ENCODE measurements at places on chromosomes 2 and 18.
A peak's percentile ranks its signal among the peaks of the same experiment; 100 is the strongest.

GRCh38 chr2:229661478-229661877, 52.9 kb downstream of the DNER start:
- peaks cover 5% of the 10 kb centered on the region for H3K27me3 ChIP-seq
- H3K4me3 ChIP-seq: no peak overlapping the region
- H3K36me3 ChIP-seq: no peaks in the 10 kb centered on the region
- H3K4me1 ChIP-seq: no peaks in the 10 kb centered on the region
- DNase-seq: no peak

- no peaks in the 10 kb centered on the region for H3K27me3 ChIP-seq
- DNase-seq: no peak
- no peaks in the 10 kb centered on the region for H3K4me1 ChIP-seq
- H3K4me3 ChIP-seq: no peak overlapping the region
These were observed 52.0 kb downstream of the GYPC start for GRCh38 chr2:126707941-126708340.

- no peak overlapping the region for H3K4me3 ChIP-seq
- H3K27me3 ChIP-seq: no peaks in the 10 kb centered on the region
- no peak for DNase-seq
- H3K36me3 ChIP-seq: no peaks in the 10 kb centered on the region
- H3K27ac ChIP-seq: no peak overlapping the region
- no peaks in the 10 kb centered on the region for H3K4me1 ChIP-seq
These were observed 826.0 kb upstream of the LRATD1 start for GRCh38 chr2:13806539-13806938.

DNA sequence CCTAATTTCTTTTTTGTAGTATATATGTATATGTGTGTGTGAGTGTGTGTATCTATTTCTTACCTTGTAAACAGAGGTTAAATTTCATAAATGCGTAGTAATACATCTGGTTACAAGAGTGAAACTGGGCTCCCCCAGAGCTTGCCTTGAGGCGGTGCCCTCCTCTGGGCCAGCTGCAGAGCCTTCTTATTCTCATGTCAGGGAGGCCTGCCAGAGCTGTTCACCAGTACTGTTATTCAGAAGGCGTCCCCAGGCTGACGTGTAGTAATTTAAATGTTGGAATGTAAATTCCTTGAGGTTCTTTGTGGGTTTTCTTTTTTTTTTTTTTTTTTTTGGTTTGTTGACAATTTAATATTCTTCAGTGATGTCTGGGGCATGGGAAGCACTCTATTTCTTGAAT, 11.2 kb downstream of the COPS8 start:
- DNase-seq: no peak
- H3K4me3 ChIP-seq: no peak overlapping the region
- H3K27me3 ChIP-seq: no peaks in the 10 kb centered on the region
- peaks cover 16% of the 10 kb centered on the region for H3K36me3 ChIP-seq
- no peak overlapping the region for H3K27ac ChIP-seq

- no peaks in the 10 kb centered on the region for H3K27me3 ChIP-seq
- no peak overlapping the region for H3K4me3 ChIP-seq
- H3K4me1 ChIP-seq: no peaks in the 10 kb centered on the region
- H3K36me3 ChIP-seq: no peaks in the 10 kb centered on the region
- no peak overlapping the region for H3K27ac ChIP-seq
These were observed 588.4 kb downstream of the SLC4A3 start for GRCh38 chr2:220215785-220216184.

DNA sequence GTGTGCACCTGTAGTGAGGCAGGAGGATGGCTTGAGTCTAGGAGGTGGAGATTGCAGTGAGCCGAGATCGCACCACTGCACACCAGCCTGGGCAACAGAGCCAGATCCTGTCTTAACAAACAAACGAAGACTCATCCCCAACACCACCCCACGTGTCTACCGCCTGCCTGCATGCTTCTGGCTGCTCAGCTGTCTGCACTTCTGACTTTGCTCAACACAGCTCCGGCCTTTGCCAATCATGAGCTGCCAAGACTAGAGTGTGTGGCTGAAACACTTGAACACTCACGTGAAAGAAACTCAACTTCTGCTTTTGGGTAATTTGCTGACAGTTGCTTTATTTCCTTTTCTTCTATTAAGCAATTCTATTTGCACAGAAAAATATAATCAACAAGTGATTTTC, 32.1 kb upstream of the SP3 start:
- DNase-seq: no peak
- H3K4me3 ChIP-seq: no peak overlapping the region
- H3K4me1 ChIP-seq: no peaks in the 10 kb centered on the region
- no peak overlapping the region for H3K27ac ChIP-seq

- no peak overlapping the region for H3K4me3 ChIP-seq
- no peaks in the 10 kb centered on the region for H3K27me3 ChIP-seq
- no peaks in the 10 kb centered on the region for H3K36me3 ChIP-seq
- H3K4me1 ChIP-seq: no peaks in the 10 kb centered on the region
These were observed 370.6 kb upstream of the REG3G start for GRCh38 chr2:78654941-78655340.

DNA sequence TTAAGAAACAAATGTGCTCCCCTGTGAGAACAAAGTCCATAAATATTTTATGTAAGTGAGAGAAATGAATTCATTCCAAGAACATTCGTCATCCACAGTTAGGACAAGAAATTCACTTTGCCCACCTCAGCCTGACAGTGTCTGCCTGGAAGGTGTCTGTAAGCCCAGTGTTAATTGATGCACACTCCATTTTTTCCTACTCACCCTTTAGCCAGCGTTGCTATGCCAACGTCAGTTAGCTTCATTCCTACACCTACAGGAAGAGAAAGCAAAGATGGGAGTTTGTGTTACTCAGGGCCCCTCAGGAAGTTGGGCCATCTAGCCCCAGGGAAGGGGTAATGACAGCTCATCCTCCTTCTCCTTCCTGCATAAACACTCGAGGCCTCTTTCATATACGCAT, 131.0 kb downstream of the ALPK2 start:
- peaks cover 9% of the 10 kb centered on the region for H3K4me1 ChIP-seq
- H3K27ac ChIP-seq: no peak overlapping the region

DNA sequence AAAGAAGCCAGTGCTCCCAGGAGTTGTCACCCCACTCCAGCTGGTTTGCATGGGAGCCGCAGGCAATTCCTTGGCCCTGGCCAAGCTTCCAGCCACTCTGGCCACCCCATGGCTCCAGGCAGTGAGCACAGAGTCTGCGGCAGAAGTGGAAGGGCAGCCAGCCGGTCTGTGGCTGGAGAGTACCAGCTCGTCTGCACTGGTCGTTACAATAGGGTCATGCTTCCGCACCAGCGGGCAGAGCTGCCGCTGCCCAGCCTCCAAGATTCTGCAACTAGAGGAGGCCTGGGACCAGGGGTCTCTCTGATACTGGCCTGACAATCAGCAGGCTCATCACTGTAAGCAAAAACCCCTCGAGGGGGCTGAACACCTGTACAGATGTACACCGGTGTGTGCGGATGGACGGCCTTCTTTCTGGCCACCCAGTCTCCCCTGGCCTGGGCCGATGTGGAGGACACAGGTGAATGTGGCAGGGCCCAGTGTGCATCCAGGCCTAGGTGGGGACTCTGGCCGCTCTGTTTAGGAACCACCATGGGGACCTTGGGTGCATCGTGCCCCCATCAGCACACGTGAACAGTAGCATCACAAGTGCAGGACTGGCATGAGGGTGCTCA, 51.9 kb upstream of the ODC1 start:
- no peaks in the 10 kb centered on the region for H3K36me3 ChIP-seq
- H3K4me3 ChIP-seq: no peak overlapping the region
- no peak overlapping the region for H3K27ac ChIP-seq
- H3K4me1 ChIP-seq: peaks cover under 1% of the 10 kb centered on the region
- peaks cover 20% of the 10 kb centered on the region for H3K27me3 ChIP-seq

DNA sequence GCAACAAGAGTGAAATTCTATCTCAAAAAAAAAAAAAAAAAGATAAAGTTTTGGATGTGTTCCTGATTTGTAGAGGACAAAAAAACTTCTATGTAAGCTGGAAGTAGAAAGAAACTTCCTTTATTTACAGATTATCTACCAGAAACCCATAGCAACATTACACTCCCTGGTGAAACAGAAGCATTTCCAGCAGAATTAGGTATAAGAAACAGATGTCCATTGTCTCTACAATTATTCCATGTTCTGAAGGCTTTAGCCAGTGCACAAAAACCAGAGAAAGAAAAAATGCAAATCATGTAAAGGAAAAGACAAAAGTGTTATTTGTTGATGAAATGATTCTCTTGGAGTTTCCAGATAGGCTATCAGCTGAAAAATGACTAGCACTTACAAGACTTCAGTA, 4.9 kb downstream of the TUBB6 start:
- H3K27me3 ChIP-seq: peaks cover 14% of the 10 kb centered on the region
- peaks cover 5% of the 10 kb centered on the region for H3K4me1 ChIP-seq
- H3K4me3 ChIP-seq: no peak overlapping the region
- H3K27ac ChIP-seq: no peak overlapping the region
- H3K36me3 ChIP-seq: peaks cover 32% of the 10 kb centered on the region
- no peak for DNase-seq

- no peak for DNase-seq
- H3K27me3 ChIP-seq: no peaks in the 10 kb centered on the region
- H3K27ac ChIP-seq: no peak overlapping the region
- no peak overlapping the region for H3K4me3 ChIP-seq
These were observed 38.6 kb downstream of the SLC25A12 start for GRCh38 chr2:171855401-171855800.

GRCh38 chr18:54260396-54261072, 8.8 kb upstream of the POLI start:
- H3K36me3 ChIP-seq: peaks cover 2% of the 10 kb centered on the region
- H3K4me1 ChIP-seq: peaks cover 18% of the 10 kb centered on the region
- no peak overlapping the region for H3K4me3 ChIP-seq

GRCh38 chr18:9137168-9138066, 836 bp downstream of the ANKRD12 start:
- H3K4me3 ChIP-seq: peak overlapping the region; percentile 93
- DNase-seq: peak; percentile 83
- H3K27ac ChIP-seq: peak overlapping the region; percentile 91
- peaks cover 53% of the 10 kb centered on the region for H3K4me1 ChIP-seq

DNA sequence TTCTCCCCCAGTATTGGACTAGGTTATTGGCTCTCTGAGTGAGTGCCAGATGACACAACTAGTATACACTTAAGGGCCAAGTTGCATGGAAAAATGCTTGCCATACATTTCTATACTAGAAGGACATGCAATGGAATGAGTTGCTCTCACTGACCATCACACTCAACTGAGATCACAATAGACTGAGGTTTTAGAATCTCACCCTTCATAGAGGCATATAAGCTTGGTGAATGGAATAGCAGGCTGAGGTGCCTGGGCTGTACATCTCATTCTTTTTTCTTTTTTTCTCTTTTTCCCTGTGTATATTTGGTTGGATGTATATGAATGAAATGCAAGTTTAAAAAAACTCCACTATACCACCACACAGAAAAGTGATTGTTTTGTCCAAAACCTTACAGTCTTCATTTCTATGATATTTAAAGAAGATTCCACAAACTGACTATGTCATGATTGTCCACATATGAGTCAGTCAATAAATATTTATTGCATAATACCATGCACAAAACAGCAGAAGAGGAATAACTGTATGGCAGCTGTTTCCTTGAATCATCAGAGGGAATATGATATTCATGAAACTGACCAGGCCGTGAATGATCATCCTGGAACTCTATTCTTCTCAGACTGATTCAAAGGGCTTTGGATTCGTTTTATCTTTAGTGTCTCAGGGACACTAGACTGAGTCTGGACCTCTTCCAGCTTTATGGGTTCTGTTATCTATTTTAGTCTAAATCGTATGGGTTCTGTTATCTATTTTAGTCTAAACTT, 122.6 kb upstream of the STK17B start:
- no peak for DNase-seq
- no peaks in the 10 kb centered on the region for H3K36me3 ChIP-seq

- no peaks in the 10 kb centered on the region for H3K36me3 ChIP-seq
- peaks cover 4% of the 10 kb centered on the region for H3K27me3 ChIP-seq
- no peaks in the 10 kb centered on the region for H3K4me1 ChIP-seq
- DNase-seq: no peak
These were observed 82.4 kb upstream of the TGIF1 start for GRCh38 chr18:3367491-3368091.

- no peaks in the 10 kb centered on the region for H3K27me3 ChIP-seq
- no peak overlapping the region for H3K4me3 ChIP-seq
- H3K36me3 ChIP-seq: peaks cover 3% of the 10 kb centered on the region
- peaks cover 17% of the 10 kb centered on the region for H3K4me1 ChIP-seq
- no peak for DNase-seq
- H3K27ac ChIP-seq: no peak overlapping the region
These were observed 857.3 kb downstream of the RNF144A start for GRCh38 chr2:7774481-7774880.

- peaks cover 6% of the 10 kb centered on the region for H3K4me1 ChIP-seq
- H3K27me3 ChIP-seq: peaks cover 32% of the 10 kb centered on the region
- DNase-seq: no peak
- H3K36me3 ChIP-seq: no peaks in the 10 kb centered on the region
- H3K27ac ChIP-seq: no peak overlapping the region
These were observed 319.9 kb downstream of the MYCN start for GRCh38 chr2:16260041-16260830.

DNA sequence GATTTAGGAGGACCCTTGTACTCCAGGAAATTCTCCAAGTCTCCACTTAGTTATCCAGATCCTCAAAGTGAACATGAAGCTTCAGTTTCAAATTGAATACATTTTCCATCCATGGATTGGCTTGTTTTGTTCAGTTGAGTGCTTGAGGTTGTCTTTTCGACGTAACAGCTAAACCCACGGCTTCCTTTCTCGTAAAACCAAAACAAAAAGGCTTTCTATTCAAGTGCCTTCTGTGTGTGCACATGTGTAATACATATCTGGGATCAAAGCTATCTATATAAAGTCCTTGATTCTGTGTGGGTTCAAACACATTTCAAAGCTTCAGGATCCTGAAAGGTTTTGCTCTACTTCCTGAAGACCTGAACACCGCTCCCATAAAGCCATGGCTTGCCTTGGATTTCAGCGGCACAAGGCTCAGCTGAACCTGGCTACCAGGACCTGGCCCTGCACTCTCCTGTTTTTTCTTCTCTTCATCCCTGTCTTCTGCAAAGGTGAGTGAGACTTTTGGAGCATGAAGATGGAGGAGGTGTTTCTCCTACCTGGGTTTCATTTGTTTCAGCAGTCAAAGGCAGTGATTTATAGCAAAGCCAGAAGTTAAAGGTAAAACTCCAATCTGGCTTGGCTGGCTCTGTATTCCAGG, at the start of gene CTLA4:
Gene CTLA4, plus strand, starts transcription at position 211 of the 640 bp plus-strand sequence. Its CDS starts 172 bp downstream, at position 383.
- DNase-seq: no peak

- no peaks in the 10 kb centered on the region for H3K36me3 ChIP-seq
- no peak overlapping the region for H3K4me3 ChIP-seq
- peak; percentile 41 for DNase-seq
- no peak overlapping the region for H3K27ac ChIP-seq
- H3K27me3 ChIP-seq: peaks cover 80% of the 10 kb centered on the region
These were observed 6.7 kb upstream of the ONECUT2 start for GRCh38 chr18:57428221-57429150.

- H3K4me3 ChIP-seq: no peak overlapping the region
- DNase-seq: no peak
- H3K4me1 ChIP-seq: peaks cover 2% of the 10 kb centered on the region
- H3K36me3 ChIP-seq: no peaks in the 10 kb centered on the region
- H3K27me3 ChIP-seq: peaks cover 9% of the 10 kb centered on the region
These were observed 62.4 kb upstream of the TNP1 start for GRCh38 chr2:216922175-216922780.

DNA sequence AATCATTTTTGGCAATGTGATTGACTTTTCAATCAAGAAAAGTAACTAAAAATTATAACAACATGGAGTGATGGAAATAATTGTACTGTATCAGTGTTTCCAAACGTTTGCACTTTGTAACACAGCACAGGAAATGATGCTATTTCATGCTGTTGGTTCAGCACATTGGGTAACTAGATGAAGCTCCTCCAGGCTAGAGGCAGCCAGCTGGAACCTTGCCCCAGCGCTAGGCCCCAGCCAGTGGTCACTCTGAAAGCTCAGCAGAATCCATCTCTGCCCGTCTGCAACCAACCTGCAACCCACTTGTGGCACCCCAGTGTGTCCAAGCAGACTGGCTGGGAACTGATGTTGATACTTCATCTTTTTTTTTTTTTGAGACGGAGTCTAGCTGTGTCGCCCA, 15.3 kb downstream of the UNC50 start:
- DNase-seq: no peak
- H3K27ac ChIP-seq: peak overlapping the region; percentile 10
- H3K4me3 ChIP-seq: no peak overlapping the region
- H3K27me3 ChIP-seq: no peaks in the 10 kb centered on the region
